LHCN-M2 (cell line): ENCODE measurements at places on chromosomes 16 and 17. TPM values are rescaled to one million over a fixed set of nuclear protein-coding genes. Genes with fewer than 3 reads are reported as not detected.

PRR15L gene
- total RNA-seq, result not detected in 2 replicates

NAGS gene
- total RNA-seq, result 1.5 and 1.6 TPM in 2 replicates

HIGD1B gene
- not detected in 2 replicates for total RNA-seq

STX4 gene
- total RNA-seq, result 51.4 and 52.9 TPM in 2 replicates

TMC8 gene
- not detected in 2 replicates for total RNA-seq

ZPBP2 gene
- total RNA-seq, result not detected in 2 replicates

IFT20 gene
- 26.5 and 27.3 TPM in 2 replicates for total RNA-seq

STAT5A gene
- 4.5 and 5.2 TPM in 2 replicates for total RNA-seq

SLC16A13 gene
- 0.63 TPM in 1 of 2 replicates, not detected in the other for total RNA-seq

PTRH2 gene
- 29.9 and 34.3 TPM in 2 replicates for total RNA-seq

KRTAP1-5 gene
- 2.8 and 6.0 TPM in 2 replicates for total RNA-seq

NGFR gene
- total RNA-seq, result 25.4 and 40.2 TPM in 2 replicates

UNC13D gene
- total RNA-seq, result 0.69 and 0.71 TPM in 2 replicates

OSGIN1 gene
- 5.8 and 6.5 TPM in 2 replicates for total RNA-seq

PLLP gene
- not detected in 2 replicates for total RNA-seq

KRTAP4-1 gene
- not detected in 2 replicates for total RNA-seq

MT1F gene
- total RNA-seq, result not detected in 2 replicates

OR1E2 gene
- not detected in 2 replicates for total RNA-seq

ARHGAP44 gene
- total RNA-seq, result 0.06 and 0.13 TPM in 2 replicates

KRTAP2-2 gene
- total RNA-seq, result not detected in 2 replicates

GLTPD2 gene
- not detected in 2 replicates for total RNA-seq

ATXN1L gene
- total RNA-seq, result 7.3 and 11.5 TPM in 2 replicates

KRTAP3-3 gene
- not detected in 2 replicates for total RNA-seq

C16orf74 gene
- total RNA-seq, result not detected in 2 replicates

SLC47A1 gene
- total RNA-seq, result 0.17 TPM in 1 of 2 replicates, not detected in the other

MBTPS1 gene
- total RNA-seq, result 47.1 and 48.8 TPM in 2 replicates

MIF4GD gene
- total RNA-seq, result 4.2 and 8.6 TPM in 2 replicates

RASD1 gene
- total RNA-seq, result 0.19 TPM in 1 of 2 replicates, not detected in the other

ARL5C gene
- total RNA-seq, result not detected in 2 replicates

ZNF423 gene
- total RNA-seq, result not detected in 2 replicates

POLR3K gene
- 4.0 and 6.7 TPM in 2 replicates for total RNA-seq

KRT9 gene
- not detected in 2 replicates for total RNA-seq

CDH5 gene
- not detected in 2 replicates for total RNA-seq

SCIMP gene
- total RNA-seq, result not detected in 2 replicates

ODAD4 gene
- 0.19 and 0.86 TPM in 2 replicates for total RNA-seq

GLP2R gene
- not detected in 2 replicates for total RNA-seq

CLEC10A gene
- not detected in 2 replicates for total RNA-seq

HYDIN gene
- under 0.01 TPM in 1 of 2 replicates, not detected in the other for total RNA-seq

PIRT gene
- not detected in 2 replicates for total RNA-seq

TSPAN10 gene
- total RNA-seq, result 8.5 and 8.8 TPM in 2 replicates

TTYH2 gene
- 1.1 and 1.9 TPM in 2 replicates for total RNA-seq

C16orf86 gene
- 4.6 and 6.3 TPM in 2 replicates for total RNA-seq

SLC7A6OS gene
- 12.0 and 12.1 TPM in 2 replicates for total RNA-seq

KIF22 gene
- total RNA-seq, result 100 and 108 TPM in 2 replicates

TMEM92 gene
- not detected in 2 replicates for total RNA-seq

SMTNL2 gene
- total RNA-seq, result not detected in 2 replicates

RAB34 gene
- 396 and 449 TPM in 2 replicates for total RNA-seq

GINS2 gene
- total RNA-seq, result 33.1 and 38.6 TPM in 2 replicates

ABCA6 gene
- 0.17 and 0.38 TPM in 2 replicates for total RNA-seq

SENP3 gene
- 108 and 131 TPM in 2 replicates for total RNA-seq

DNAAF8 gene
- total RNA-seq, result 0.06 and 0.98 TPM in 2 replicates

MAPT gene
- 0.06 TPM in 1 of 2 replicates, not detected in the other for total RNA-seq

DUSP3 gene
- total RNA-seq, result 55.6 and 59.8 TPM in 2 replicates

TMC7 gene
- 2.1 and 2.8 TPM in 2 replicates for total RNA-seq

C16orf87 gene
- total RNA-seq, result 9.5 and 12.0 TPM in 2 replicates

CACNG3 gene
- not detected in 2 replicates for total RNA-seq

TADA2A gene
- total RNA-seq, result 15.7 and 28.5 TPM in 2 replicates

MYLK3 gene
- 0.06 TPM in 1 of 2 replicates, not detected in the other for total RNA-seq
